Pulmonary artery endothelial cell (primary cell): ENCODE measurements at places on chromosomes 4 and X.

- no peak for DNase-seq
Measured at GRCh38 chr4:87045659-87046058, 110.8 kb downstream of the AFF1 start.

- DNase-seq = no peak
Measured at GRCh38 chrX:120291211-120291610, 20.1 kb downstream of the TMEM255A start.

DNA sequence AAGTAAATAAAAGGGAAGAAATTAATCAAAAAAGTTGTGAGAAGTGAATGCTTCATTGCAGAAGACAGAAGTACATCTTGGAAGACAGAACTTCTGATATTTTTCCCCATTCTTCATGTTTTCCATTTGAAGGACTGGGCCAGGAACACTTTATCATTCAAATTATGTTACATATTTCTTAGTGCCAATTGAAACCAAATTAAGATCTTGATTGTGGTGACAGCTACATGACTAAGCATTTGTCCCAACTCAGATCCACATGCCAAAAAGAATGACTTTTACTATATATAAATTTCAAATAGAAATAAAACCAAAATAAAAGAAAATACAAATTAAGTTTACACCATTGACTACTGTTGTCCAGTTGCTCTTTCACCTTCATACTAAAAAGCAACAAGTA lies 14.0 kb upstream of the FGF5 start:
- DNase-seq = no peak

DNA sequence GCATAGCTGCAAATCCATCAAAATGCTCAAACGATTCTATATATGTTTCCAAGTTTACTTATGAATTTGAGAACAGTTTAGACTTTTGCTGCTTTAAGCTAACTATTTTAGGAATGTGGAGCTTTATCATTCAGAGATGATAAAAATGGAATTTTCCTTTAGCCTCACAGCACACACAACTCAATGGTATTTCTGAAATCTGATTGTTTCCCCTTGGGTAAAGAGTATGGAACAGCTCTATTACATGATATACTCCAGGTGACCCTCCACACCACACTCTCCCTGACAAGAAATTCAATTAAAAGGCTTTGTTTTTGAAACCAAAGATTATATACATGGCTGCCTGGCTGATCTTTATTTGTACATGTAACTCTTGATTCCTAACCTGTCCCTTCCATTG lies 120.0 kb downstream of the LUZP4 start:
- DNase-seq = no peak

DNA sequence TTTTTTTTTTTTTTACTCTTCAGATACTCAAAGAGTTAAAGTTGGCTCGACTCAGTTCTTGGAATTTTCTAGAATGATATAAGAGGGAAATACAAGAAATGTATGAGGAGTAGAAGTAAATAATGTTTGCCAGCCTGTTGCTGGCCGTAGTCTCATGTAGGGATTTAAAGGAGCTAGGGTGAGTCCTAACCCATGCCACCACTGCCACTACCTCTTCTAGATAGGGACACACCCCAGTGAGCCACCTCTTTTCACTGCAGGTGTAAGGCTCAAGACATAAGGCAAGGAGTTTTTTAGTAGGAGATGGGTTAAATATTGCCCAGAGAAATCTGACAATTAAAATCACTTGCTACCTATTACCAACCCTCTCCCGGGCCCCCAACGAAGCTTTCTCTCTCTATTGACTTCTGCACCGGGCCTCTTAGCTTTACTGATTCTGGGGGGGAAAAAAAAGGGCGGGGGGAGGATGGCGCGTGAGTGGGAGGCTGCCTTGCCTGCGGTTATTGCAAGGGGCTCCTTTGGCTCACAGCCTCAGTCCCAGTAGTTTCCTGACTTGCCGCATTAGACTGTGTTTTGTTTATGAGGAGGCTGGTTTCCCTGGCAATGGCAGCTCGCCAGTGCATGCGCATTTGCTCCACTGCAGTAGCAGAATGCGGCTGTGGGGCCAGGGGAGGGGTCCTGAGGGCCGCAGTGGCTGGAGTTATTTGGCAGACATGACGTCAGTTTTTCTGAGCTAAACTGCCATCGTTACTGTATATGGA lies 3.0 kb downstream of the LINC00632 start:
- DNase-seq = no peak

DNA sequence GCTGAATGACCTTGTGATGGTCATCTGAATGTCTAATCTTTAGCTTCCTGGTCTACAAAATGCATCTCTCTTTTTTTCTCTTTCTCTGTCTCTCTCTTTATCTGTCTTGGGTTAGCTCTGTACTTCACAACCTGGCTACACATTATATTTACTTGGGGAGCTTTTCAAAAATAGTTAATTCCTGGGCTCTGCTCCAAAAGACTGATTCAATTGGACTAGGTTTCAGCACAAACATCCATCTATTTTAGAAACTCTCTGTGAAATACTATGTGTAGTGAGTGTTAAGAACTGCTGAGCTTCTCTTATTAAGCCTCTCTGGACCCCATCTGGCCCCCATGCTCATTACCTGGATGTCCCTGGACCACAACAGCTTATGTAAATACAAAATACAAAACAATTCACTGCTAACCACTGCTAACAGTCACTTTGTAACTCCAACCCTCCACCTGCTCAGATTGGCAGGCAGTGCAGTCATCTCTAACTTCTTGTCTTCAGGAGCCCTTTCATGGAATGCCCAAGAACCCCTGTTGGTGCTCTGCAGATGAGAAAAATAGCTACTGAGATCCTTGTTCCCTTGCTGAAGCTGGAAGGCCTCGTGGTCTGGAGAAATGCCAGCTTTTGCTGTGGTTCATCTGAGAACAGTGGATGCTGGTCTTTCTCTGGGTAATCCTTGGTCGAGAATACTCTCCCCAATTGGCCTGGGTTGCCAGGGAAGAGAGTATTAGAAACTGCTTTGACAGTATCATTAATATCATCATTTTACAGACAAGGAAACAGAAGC lies 14.8 kb upstream of the BOD1L1 start:
- DNase-seq = no peak

- DNase-seq = no peak
Measured at GRCh38 chr4:152185786-152186550, 349.9 kb downstream of the FBXW7 start.

- DNase-seq = no peak
Measured at GRCh38 chrX:149272690-149273463, 232.2 kb downstream of the IDS start.

- DNase-seq = no peak
Measured at GRCh38 chrX:19964017-19964710, 26.7 kb downstream of the BCLAF3 start.

DNA sequence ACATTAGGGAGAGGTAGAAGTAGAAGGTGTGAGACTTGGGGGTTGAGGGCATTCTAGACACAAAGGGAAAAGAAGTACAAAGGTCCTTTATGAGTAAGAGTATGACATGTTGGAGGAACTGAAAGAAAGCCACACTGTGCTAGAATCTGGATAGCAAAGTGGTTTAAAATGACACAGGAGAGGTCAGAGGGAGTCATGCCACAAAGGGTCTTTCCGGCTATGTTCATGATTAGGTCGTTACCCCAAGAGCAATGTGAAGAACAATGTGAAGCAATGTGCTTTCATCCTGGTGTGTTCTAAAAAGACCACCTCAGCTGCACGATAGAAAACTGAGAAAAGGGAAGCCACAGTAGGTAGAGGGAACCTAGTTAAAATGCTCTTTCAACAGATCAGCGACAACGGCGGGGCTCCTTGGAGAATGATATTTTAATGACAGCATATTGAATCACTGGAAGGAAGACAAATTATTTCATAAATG lies 29.2 kb downstream of the SMIM14 start:
- DNase-seq = no peak

- DNase-seq = no peak
Measured at GRCh38 chrX:144801786-144802185, 445.5 kb upstream of the SPANXN1 start.

GRCh38 chrX:17668929-17669328 lies 68.4 kb upstream of the SCML1 start:
- DNase-seq = no peak

- DNase-seq = no peak
Measured at GRCh38 chr4:3787489-3788365, 21.5 kb downstream of the ADRA2C start.

GRCh38 chrX:16445166-16445752 lies 204.7 kb upstream of the S100G start:
- no peak for DNase-seq

GRCh38 chr4:13601048-13601447 lies 26.5 kb downstream of the BOD1L1 start:
- DNase-seq = no peak

DNA sequence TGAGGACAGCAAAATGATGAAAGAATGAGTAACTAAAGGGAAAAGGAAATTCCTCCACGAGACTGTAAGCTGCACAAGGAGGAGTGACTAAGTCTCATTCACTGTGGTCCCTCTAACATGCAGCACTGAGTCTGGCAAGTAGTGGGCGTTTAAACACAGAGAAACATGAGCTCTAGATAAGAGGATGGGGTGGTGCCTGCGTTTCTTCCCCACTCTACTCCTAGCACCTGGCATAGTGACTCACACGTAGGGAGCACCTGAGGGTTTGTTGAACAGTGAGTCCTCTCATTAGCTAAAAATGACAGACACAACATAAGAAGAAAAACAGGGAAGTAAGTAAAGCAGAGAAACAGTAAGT lies 105.8 kb upstream of the CBR4 start:
- DNase-seq = peak; percentile 89

DNA sequence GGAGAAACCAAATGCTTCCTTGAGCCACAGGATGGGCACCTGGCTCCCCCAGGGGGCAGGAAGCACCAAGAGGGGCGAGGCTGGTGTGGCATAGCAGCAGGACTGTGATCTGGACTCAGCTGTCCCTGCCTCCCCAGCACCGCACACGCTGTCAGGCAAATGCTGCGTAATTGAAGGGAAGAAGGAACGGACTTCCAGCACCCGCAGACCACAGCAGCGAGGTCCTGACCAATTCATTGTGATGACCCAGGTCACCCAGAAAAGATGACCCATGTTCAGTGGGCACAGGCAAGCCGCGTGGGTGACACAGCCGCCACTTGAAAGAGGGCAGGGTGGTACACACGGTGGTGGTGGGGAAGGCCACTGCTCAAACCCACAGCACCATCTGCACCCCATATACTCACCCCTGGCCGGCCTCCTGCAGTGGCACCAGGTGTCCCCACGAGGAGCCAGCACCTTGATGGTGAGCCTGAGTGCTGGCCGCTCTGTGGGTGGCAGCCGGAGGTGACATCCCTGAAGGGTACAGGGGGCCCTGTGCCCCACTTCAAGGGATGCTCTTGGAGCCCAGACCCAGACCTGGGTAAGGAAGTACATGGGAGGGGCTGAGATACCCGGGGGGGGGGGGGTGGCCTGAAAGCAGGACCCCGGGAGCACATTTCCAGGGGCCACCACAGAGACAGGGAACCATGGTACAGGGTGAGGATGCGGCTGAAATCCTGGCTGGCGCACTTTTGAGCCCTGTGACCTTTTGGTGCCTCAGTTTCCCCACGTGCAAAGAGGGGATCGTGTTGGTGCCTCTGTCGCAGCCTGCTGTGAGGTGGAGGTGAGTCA lies 11.5 kb downstream of the NAT8L start:
- no peak for DNase-seq

DNA sequence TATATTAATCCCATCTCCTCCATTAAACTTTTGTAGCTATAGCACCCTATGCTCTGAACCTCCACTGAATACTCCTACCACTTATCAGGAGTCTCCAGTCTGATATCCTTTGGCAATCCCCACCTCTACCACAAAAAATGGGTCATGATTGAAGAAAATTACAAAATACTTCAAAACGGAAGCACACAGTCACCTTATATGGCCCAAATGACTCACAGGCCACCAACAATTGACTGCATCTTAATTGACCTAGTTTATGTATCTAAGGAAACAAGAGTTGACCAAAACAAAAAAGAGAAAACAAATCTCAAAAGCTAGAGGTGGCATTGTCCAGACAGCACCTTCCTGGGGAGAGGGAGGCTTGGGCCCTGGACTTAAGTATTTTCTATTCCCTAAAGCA lies 120.0 kb upstream of the DIAPH2 start:
- no peak for DNase-seq

- DNase-seq = peak; percentile 66
Measured at GRCh38 chr4:148355442-148356123, 86.6 kb downstream of the NR3C2 start.

DNA sequence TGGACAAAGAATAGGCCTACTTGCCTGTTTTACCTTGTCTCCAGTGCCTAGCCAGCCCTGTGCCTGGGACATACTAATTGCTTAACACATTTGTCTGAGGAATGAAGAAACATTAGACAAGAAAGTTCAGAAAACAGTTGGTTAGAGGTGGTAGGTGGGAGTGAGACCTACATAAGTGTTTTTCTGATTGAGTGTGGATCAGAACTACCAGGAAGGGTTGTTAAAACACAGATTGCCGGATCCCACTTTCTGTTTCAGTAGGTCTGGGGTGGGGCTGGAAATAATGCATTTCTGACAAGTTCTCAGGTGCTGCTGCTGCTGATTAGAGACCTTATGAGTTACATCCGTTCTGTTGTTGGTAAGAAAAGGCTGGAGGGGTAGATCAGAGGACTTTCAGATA lies 5.7 kb upstream of the JADE1 start:
- no peak for DNase-seq

DNA sequence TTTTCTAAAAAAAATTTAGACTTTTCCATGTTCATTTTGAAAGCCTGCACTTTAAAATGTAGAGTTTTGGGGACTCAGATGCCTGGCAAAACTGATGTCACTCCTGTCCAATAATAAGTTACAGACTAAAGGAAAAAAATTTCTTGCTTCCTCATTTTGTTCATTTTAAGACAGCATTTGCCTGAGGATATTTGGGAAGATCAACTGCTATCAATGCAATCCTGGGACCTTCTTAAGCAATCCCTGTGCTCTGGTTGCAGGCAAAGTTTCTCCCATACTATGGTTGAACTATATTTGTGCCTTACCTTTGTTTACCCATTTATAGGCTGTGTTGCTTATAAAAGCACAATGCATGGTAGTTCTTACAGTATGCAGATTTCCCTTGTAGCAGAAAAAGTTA lies 280.4 kb downstream of the CFAP47 start:
- no peak for DNase-seq

DNA sequence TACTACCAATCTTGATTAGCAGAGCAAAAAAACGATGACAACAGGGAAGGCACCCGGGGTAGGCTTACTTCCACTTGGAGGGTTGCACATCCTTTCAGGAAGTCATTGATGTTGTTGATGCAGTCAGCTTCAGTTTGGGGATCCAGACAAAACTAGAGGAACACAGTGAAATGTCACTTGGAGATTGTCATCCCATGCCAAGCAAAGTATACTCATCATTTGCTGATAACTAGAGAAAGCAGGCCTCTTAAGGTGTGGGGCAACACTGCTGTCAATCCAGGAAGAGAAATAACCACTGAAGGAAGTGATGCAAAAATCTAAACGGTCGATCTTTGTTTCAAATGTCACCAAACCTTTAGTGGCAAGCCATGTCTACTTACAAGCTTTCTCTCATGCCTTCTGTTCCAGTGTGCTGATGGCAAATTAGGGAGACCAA lies 1.4 kb downstream of the ARHGEF6 start:
- DNase-seq = no peak

- DNase-seq = no peak
Measured at GRCh38 chrX:53471346-53471745, 37.2 kb upstream of the HSD17B10 start.
